Coronary artery (tissue), 2 donors: ENCODE measurements at places on chromosomes 11 and 22.

DNA sequence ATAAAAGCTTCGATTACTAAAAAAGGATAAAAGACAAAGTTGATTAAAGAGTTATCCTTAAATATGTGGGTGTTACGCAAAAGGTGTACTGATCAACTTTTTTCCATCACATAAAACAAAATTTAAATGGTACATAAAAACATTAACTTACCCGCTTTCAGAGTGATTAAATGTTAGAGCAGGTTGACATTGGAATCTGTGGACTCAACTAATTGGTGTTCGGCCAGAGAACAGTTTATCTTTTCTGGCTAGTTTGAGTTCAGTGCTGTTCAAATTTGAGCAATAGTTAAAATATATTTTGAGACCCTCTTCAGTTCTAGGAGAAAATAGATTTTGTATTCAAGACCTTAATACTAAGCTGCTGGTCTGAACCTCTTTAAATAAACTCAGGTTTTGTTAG, 56.1 kb downstream of the ATM start:
- DNase-seq, result no peak

DNA sequence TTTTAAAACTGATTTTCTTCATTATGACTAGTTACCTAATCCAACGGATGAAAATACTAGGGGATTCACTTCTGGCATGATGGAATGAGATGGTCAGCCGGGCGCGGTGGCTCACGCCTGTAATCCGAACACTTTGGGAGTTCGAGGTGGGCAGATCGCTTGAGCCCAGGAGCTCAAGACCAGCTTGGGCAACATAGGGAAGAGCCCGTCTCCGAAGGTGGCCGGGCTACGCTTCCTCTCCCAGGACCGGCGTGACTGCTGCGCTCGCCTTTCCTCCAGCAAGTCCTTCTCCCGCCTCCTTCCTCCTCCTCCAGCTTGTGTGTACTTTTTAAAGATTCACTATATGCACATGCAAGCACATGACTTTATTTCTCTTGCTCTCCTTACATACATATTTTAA, 505.4 kb upstream of the CCDC90B start:
- DNase-seq, result no peak

GRCh38 chr11:94897330-94897768, 76.0 kb downstream of the CWC15 start:
- DNase-seq, result no peak

- no peak for DNase-seq
These were observed 7.2 kb downstream of the FAM83F start for GRCh38 chr22:40001800-40002577.

DNA sequence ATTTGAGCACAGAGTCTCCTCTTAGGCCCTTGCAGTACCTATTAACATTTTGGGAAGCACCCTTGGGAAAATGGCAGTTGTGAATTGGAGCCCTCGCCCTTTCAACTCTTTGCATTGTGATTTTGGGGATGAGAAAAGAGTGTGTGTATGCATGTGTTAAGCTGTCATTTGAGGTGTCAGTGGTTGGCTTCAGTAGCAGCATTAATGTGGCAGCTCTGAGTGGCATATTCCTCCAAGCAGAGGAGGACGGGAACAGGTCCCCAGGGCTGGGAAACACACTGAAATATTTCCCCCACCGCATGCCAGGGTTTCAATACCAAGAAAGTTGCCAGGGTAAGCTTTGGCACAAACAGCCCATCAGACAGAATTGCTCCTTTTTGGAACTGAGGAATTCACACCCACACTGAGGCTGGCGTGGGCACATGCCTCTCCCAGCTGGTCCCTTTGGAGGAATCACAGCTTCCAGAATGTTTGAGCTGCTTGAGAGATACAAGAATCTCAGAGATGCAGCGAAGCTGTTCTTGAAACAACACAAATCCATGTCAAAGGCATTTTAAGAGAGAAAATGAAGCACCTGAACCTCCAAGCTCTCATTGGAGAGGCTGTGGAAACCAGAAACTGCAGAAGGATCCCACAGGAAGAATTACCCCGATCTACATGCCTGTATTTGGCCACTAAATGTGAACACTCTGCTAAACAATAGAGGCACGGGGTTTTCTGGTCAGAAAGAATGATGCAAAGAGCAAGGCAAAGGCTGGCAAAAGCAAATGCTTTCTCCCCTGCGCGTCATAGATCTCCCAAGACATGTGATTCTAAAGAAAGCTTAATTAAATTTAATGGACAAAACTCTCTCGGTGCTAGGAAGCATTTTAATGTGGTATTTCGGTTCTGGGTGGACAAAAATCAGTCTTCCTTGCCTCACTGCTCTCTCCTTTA, 67.2 kb upstream of the RCN1 start:
- DNase-seq, result no peak

DNA sequence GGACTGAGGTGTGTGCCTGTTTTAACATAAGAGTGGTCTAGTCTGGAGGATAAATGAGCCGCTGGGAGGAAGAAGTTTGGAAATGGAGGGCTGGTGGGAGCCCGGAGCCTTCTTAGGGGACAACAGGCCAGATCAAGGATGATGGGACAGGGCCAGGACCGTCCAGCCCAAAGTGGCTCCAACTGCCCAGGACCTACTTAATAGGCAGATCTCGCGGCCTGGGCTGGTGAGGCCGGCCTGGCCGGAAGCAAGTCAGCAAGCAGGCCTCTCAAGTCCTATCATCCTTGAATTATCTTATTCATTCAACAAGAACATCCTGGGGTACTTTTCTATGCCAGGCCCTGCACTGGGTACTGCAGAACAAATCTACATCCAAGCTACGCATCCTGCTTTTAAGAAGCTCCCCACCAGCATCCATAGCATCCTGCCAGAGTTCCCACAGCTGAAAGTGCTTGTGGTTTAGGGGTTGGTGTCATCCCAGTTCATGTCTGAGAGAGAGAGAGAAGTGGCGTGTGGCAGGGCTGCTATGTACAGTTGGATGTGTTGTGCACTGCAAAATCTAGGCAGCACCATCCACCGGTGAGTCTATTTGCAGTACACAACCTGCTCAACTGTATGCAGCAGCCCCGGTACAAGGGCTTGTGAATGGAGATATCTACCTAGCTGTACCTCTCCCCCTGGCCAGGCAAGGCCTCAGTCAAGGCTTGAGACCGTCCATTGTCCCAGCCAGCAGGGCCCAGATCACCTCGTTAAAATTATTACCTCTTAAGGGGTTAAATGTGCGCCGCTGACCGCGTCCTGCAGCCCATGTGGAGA, 82.1 kb downstream of the FBLN1 start:
- DNase-seq, result no peak

DNA sequence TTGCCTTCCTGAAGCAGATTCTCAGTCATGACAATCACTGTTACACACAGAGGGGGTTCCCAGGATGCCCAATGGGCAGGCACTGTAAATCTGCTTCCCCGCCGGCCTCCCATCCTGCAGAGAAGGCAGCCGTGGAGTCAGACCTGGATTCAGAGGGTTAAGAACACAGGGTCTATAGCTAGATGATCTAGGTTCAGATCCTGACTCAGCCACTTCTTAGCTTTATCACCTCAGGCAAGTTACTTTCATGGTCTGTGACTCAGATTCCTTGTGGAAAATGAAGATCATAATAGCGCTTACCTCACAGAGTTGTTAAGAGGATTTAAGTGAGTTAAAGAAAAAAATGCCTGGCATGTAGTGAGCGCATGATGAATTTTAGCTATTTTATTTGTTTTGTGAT, 95.9 kb downstream of the TIMP3 start:
- no peak for DNase-seq

DNA sequence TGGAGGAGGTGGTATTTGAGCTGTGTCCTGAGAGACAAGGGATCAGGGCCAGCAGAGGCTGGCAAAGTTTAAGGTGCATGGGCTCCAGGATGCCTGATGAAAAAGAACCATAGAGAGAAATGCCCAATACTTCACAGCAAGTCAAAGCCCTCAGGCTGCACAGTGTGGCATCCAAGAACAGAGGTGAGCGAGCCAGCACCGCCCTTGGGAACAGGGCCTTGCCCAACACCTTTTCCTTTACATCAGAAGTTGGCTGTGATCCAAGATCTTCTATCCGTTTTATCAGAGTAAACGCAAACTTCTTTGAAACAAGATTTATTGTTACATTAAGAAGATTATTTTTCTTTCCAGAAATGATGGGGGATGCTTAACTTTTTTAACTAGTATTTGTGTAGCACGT, 1.4 kb downstream of the B3GNT6 start:
- no peak for DNase-seq

- no peak for DNase-seq
These were observed 12.0 kb upstream of the TBC1D22A start for GRCh38 chr22:46750530-46750800.

DNA sequence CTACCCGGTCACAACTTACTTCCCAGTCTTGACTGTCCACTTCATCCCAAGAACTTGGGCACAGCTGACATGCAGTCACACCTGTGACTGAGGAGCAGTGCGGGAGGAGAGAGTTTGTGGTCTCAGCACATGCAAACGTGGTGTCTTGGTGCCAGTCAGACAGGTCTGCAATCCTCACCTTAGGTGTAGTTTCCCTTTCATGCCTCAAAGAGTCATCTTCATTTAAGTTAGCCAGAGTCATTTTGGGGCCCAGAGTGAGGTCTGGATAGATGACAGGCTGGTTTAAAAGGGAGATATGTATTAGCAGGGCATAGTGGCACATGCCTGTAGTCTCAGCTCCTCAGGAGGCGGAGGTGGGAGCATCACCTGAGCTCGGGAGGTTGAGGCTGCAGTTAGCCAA, 108.5 kb upstream of the SORL1-AS1 start:
- DNase-seq, result no peak

DNA sequence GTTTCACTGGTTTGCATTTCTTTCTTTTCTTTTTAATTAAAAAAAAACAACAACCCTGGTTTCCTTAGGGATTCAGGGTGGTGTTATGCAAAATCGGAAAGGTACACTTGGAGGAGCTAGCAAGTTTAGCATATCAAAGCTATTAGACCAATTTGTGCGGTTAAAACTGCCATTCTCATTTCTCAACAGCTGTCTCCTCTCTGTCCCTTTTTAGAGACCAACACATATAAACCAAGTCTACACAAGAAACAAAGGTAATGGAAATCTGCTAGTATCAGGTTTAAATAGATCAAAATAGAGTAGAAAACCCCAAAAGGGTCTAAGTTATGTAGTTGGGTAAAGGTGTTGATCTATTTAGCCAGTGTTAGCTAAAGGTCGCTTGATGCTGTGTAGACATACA, 1.7 kb upstream of the SESN3 start:
- DNase-seq, result no peak

GRCh38 chr11:83063073-83063754, 8.5 kb downstream of the RAB30 start:
- DNase-seq, result no peak

GRCh38 chr11:73217131-73217809, 811 bp upstream of the P2RY2 start:
- DNase-seq, result no peak

DNA sequence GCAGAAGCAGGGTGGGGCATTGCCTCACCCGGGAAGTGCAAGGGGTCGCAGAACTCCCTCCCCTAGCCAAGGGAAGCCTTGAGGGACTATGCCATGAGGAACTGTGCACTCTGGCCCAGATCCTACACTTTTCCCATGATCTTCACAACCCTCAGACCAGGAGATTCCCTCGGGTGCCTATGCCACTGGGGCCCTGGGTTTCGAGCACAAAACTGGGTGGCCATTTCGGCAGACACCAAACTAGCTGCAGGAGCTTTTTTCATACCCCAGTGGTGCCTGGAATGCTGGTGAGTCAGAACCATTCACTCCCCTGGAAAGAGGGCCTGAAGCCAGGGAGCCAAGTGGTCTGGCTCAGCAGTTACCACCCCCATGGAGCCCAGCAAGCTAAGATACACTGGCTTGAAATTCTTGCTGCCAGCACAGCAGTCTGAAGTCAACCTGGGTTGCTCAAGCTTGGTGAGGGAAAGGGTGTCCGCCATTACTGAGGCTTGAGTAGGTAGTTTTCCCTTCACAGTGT, 573.7 kb upstream of the ANO3 start:
- no peak for DNase-seq

DNA sequence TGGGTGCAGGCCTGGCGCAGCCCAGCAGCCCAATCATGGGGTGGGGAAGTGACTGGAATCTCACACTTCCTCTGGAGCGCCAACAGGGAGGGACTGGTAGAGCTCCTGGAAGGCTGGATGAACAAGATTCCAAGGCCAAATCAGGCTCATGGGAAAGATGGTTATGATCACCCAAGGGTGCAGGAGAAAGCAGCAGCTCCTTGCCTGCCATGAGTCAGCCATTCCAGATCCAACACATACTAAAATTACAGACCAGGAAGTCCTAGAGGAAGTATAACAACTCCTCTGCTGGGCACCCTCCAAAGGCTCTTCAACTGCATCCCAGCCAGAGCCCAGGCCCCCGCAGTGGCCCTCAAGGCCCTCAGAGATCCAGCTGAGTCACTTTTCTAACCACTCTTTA, 427.3 kb downstream of the TENM4 start:
- DNase-seq, result no peak

DNA sequence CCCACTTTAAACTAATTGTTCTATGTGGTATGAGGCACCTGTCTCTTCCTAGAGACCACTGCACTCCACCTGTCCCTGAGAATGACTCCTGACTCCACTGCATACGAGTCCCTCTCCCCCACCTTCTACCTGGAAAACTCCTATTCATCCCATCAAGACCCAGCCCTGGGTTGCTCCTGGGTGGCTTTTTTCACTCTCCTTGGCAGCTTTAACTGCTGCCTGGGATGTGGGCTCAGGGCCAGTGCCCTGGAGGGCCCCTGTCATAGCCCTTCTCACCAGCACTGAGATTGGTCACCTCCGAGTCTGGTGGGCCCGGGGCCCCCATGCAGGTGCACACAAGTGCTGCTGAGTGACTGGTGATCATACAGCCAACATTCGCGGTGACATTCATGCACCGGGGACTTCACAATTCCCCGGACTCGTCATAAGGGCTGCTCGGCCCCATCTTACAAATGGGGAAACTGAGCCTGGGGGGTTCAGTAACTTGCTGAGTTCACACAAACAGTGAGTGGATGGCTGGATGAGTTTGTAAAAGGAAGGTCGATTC, 25.9 kb upstream of the TOLLIP start:
- DNase-seq, result no peak
